Ureter (tissue), 1 donor: ENCODE measurements at places on chromosomes 7 and 10.
A peak's percentile ranks its signal among the peaks of the same experiment; 100 is the strongest.

DNA sequence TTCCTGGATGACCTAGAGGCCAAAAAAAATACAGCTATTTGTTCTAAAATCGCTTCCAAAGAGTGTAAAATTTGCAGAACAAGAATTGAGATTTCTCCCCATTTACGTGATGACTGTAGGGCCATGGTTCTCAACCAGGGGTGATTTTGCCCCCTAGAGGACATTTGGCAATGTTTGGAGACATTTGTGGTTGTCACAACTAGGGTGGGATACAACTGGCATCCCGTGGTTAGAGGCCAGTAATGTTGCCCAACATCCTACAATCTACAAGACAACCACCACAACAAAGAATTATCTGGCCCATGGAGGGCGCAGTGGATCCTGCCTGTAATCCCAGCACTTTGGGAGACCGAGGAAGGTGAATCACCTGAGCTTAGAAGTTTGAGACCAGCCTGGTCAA is 22.8 kb upstream of the MALSU1 start:
- DNase-seq, result no peak

- no peak for DNase-seq
These were observed 22.1 kb upstream of the CCNJ start for GRCh38 chr10:96021332-96021731.

DNA sequence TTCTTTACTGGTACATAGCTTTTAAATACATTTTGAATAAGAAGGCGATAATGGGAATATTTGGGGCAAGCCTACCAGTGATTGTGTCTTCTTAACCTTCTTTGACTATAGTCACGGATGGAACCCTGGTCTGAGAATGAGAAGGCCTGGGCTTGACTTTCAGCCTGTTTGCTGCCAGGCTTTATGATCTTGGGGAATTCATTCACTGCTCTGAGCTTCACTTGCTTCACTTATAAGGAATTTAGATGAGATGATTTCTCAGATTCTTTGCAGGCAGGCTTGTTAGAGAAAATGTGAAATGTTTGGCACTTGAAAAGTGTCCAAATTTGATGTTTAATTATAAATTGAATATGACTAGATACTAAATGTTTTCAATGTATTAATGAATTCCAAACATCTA is 42.5 kb downstream of the NUP205 start:
- DNase-seq, result no peak

- no peak for DNase-seq
These were observed 25.3 kb upstream of the SMIM30 start for GRCh38 chr7:113143486-113144257.

DNA sequence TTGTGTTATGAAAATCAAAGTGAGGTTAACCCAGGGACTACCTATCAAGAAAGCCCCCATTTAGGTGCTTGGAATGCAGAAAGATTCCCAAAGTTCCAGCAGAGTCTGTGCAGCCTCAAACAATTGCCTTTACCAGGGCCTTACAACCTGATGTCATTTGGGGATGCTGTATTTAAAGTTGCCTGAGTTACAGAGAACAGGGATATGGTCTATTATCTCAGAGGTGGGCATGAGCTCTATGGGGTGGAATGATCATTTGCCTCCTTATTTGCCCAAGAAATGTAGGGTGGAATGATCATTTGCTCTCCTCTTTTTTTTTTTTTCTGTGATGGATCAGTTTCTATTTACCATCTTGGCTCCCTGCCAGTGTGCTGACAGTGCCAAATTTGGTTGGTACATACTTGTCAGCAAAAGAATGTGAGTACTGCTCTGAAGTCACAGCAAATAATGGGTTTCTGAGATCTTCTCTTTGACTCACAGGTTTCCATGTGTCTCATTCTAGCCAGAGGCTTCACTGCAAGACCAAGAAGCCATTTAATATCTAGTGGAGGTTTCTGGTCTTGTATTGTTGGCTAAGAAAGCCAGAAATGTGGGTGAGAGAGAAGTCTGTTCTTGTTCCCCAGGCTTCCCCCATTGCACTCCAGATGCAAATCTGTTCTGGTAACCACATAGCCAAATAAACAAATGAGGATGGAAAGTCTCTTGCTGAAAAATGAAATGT is 45.5 kb upstream of the ZNRF2 start:
- peak; percentile 82 for DNase-seq

GRCh38 chr7:25762511-25763462 is 389.2 kb upstream of the NFE2L3 start:
- DNase-seq, result no peak

DNA sequence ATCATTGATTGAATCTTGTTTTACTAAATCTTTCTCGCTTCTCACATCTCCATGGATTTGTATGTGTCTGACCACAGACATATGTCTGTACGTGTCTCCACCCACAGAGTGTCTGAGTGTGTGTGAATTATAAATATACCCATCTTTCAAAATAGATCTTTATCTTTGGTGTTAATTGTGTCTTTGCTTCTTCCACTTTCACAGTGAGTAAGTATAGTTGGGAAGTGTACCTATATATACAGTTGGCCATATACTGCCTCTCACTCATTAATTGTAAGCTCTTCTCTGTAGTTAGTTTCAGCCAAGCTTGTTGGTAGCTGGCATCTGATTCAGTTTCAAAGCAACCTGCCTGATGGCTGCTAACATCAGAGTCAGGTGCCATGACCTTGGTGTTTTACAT is 18.4 kb downstream of the EEPD1 start:
- DNase-seq, result no peak

GRCh38 chr10:126214021-126214420 is 174.3 kb downstream of the ADAM12 start:
- DNase-seq, result no peak

- DNase-seq, result no peak
These were observed 157.3 kb downstream of the TMEM178B start for GRCh38 chr7:141231018-141231792.

GRCh38 chr7:48628793-48629349 is 295.5 kb upstream of the CDC14C start:
- DNase-seq, result no peak

GRCh38 chr7:2734751-2735571 is 47.0 kb downstream of the AMZ1 start:
- DNase-seq, result peak; percentile 53

- DNase-seq, result no peak
These were observed 157.1 kb upstream of the RHEB start for GRCh38 chr7:151676759-151677158.
